ENCODE measurements at places on chromosomes 1 and 21. TPM values are rescaled to one million over a fixed set of nuclear protein-coding genes. Genes with fewer than 3 reads are reported as not detected.

Gene PLA2G2D
- not detected for total RNA-seq

Gene ETNK2
- 54.5 TPM for total RNA-seq

Gene PADI2
- 0.55 TPM for total RNA-seq

Gene TTLL10
- 1.1 TPM for total RNA-seq

Gene CD1E
- total RNA-seq: not detected

Gene SLAMF6
- 0.47 TPM for total RNA-seq

Gene CHD1L
- total RNA-seq: 12.2 TPM

Gene FAM3B
- 7.7 TPM for total RNA-seq

Gene NUF2
- 0.65 TPM for total RNA-seq

Gene SLC26A9
- 0.10 TPM for total RNA-seq

Gene HAPLN2
- 0.80 TPM for total RNA-seq

Gene RGS16
- total RNA-seq: 4.5 TPM

Gene PCSK9
- total RNA-seq: not detected

Gene SLAMF9
- total RNA-seq: not detected

All from ovary (tissue), 10 donors.